ENCODE measurements at places on chromosomes 2 and 18.

DNA sequence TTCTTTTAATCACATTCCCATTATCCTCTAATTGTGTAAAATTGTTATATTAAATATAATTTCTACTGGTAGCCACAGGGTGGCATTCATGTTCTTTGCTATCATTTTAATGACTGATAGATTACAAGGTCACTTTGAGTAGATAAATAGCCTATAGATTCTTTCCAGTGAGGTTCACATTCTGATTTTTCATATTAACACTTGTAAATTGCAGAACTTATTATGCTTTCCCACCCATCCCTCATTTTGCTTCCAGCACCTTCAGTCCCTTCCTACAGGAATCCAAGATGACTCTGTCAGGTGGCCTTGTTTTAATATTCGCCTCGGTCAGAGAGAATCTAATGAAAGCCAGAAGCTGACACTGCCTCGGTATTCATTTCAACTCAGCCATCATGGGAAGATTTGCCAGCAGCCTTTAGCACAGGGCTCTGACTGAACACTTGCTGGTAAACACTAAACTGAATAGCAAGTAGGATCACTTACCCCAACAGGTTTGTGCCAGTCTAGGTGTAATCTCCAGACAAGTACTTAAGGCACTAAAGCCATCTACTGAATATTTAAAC lies 101.2 kb upstream of the FSHR start:
- no peak for DNase-seq
- H3K4me1 ChIP-seq: no peaks in the 10 kb centered on the region
- H3K27me3 ChIP-seq: no peaks in the 10 kb centered on the region
- no peaks in the 10 kb centered on the region for H3K36me3 ChIP-seq
- no peak overlapping the region for H3K27ac ChIP-seq
- H3K4me3 ChIP-seq: no peak overlapping the region

DNA sequence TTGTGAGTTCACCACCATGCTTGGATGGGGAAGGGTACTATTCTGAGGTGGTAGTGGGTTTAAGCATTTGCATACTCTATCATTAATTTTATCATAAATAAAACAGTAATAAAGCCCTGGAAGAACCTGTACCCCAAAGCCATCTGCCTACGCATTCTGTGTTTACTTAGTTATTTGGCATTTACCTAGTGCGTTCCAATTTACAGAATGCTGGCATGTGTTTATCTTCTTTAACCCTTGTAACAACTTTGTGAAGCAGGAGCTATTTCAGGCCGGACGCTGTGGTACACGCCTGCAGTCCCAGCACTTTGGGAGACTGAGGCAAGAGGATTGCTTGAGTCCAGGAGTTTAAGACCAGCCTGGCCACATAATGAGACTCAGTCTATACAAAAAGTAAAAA lies 17.8 kb upstream of the ODC1 start:
- H3K4me3 ChIP-seq: no peak overlapping the region
- no peaks in the 10 kb centered on the region for H3K27me3 ChIP-seq
- peaks cover 3% of the 10 kb centered on the region for H3K4me1 ChIP-seq
- H3K27ac ChIP-seq: no peak overlapping the region

DNA sequence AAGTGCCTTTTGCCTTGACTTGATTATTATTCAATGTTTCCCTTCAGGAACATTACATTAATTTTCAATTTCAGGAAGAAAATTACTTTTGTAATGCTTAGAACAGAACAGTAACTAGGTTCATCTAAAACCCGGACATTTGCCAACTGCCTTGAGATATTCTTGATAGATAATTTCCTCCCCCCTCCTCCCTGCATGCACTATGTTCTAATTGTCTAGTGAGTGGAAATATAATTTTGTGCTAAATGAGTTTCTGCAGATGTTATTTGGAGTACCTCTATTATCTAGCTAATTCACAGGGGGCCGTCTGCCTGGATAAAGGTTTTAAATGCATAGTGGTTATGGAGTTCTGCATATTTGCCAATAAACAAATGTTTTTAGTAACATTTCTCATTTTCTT lies 200.3 kb upstream of the SLC39A10 start:
- H3K36me3 ChIP-seq: no peaks in the 10 kb centered on the region
- H3K4me3 ChIP-seq: no peak overlapping the region
- H3K4me1 ChIP-seq: no peaks in the 10 kb centered on the region
- no peak for DNase-seq
- no peaks in the 10 kb centered on the region for H3K27me3 ChIP-seq

DNA sequence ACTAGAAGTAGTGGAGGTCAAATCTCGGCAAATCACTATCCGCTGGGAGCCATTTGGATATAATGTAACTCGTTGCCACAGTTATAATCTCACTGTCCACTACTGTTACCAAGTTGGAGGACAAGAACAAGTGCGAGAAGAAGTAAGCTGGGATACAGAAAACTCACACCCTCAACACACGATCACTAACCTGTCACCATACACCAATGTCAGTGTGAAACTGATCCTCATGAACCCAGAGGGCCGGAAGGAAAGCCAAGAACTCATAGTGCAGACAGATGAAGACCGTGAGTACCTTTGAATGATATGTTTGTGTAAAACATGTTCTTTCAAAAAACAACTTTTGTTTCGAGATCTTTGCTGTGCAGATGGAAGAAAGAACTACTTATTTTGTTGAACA lies 502.6 kb downstream of the PTPRM start:
- no peak for DNase-seq
- H3K4me1 ChIP-seq: no peaks in the 10 kb centered on the region
- H3K36me3 ChIP-seq: peaks cover 2% of the 10 kb centered on the region

GRCh38 chr2:232761301-232761907 lies 15.0 kb downstream of the KCNJ13 start:
- H3K36me3 ChIP-seq: peaks cover 13% of the 10 kb centered on the region
- peak; percentile 66 for DNase-seq
- H3K4me3 ChIP-seq: no peak overlapping the region
- no peak overlapping the region for H3K27ac ChIP-seq
- H3K27me3 ChIP-seq: no peaks in the 10 kb centered on the region

- no peak overlapping the region for H3K4me3 ChIP-seq
- peak; percentile 2 for DNase-seq
- no peaks in the 10 kb centered on the region for H3K36me3 ChIP-seq
- H3K4me1 ChIP-seq: peaks cover 4% of the 10 kb centered on the region
- H3K27ac ChIP-seq: peak overlapping the region; percentile 37
Observed at GRCh38 chr2:67752969-67753368, 309.8 kb downstream of the C1D start.

- no peaks in the 10 kb centered on the region for H3K4me1 ChIP-seq
- peaks cover 7% of the 10 kb centered on the region for H3K36me3 ChIP-seq
- peak; percentile 70 for DNase-seq
- H3K27me3 ChIP-seq: no peaks in the 10 kb centered on the region
- H3K27ac ChIP-seq: no peak overlapping the region
- no peak overlapping the region for H3K4me3 ChIP-seq
Observed at GRCh38 chr2:127196998-127197397, 23.1 kb downstream of the CYP27C1 start.

- no peaks in the 10 kb centered on the region for H3K27me3 ChIP-seq
- no peak for DNase-seq
- no peak overlapping the region for H3K4me3 ChIP-seq
- H3K4me1 ChIP-seq: no peaks in the 10 kb centered on the region
Observed at GRCh38 chr2:223642506-223642905, 40.3 kb upstream of the SCG2 start.

DNA sequence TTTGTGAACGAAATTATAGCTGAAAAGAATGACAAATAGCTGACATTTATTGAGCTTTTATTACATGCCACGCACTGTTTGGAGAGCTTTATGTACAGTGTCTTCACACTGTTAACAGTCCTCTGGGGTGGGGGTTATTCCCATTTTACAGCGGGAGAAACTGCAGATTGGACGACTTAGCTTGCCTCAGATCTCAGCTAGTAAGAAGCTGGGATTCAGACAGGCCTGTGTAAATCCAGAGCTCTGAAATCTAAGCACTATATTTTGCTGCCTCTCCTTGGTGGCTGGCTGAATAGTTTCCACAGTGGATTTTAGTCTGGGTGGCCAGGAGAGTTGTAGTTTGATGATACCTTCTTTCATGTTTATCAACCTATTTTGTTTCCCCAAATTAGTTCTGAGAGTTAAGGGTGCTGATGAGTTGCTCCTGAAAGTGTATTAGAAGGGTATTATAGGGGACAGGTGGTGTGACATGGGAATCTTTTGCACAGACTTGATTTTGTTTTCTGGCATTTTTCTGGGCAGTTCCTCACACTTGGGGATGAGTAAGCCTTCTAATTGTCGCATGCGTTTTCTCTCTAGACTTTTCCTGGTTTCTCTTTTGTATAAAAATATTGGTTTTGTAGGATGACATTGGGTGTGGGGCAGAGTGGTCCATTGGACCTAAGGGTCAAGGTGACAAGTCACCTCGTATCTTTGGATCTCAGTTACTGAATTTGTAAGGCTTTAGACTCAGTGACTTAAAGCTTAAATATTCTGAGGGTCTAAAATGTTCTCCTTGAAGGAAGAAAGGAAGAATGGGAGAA lies 1.5 kb downstream of the ACSL3 start:
- no peak overlapping the region for H3K27ac ChIP-seq
- H3K4me3 ChIP-seq: no peak overlapping the region
- no peaks in the 10 kb centered on the region for H3K27me3 ChIP-seq
- no peaks in the 10 kb centered on the region for H3K36me3 ChIP-seq

DNA sequence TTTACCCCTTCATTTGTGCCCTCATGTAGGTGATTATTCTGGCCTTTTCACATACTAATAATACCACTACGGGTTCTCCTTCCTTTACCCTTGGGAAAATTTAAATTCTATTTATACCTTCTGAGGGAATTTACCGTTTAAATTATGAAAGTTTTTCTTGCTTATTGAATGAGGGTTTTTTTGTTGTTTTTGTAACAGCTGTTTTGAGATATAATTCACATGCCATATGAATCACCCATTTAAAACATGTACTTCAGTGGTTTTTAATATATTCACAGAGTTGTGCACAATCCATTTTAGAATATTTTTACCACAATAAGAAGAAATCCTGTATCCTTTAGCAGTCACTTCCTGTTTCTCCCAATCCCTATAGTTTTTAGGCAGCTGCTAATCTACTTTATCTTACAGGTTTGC lies 54.7 kb downstream of the EML4 start:
- no peak overlapping the region for H3K4me3 ChIP-seq
- H3K4me1 ChIP-seq: no peaks in the 10 kb centered on the region
- no peaks in the 10 kb centered on the region for H3K36me3 ChIP-seq
- DNase-seq: no peak
- H3K27me3 ChIP-seq: no peaks in the 10 kb centered on the region

DNA sequence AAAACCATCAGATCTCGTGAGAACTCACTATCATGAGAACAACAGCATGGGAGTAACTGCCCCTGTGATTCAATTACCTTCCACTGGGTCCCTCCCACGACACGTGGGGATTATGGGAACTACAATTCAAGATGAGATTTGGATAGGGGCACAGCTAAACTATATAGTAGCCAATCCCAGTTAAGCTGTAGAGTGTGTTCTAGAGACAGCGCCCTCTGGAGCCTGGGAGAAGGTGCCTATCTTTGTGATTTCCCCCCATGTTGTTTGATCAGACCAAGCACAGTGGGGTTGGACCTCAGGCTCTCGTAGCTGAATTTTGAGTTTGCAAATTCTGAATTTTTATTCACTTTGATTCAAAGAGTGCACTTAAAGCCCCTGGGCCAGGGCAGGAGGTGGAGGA lies 108.2 kb upstream of the TWIST2 start:
- H3K36me3 ChIP-seq: no peaks in the 10 kb centered on the region
- no peak for DNase-seq
- H3K27ac ChIP-seq: no peak overlapping the region
- H3K27me3 ChIP-seq: peaks cover 3% of the 10 kb centered on the region
- H3K4me1 ChIP-seq: no peaks in the 10 kb centered on the region
- H3K4me3 ChIP-seq: no peak overlapping the region

GRCh38 chr2:36493306-36493705 lies 104.7 kb downstream of the FEZ2 start:
- no peaks in the 10 kb centered on the region for H3K27me3 ChIP-seq
- no peak for DNase-seq
- no peak overlapping the region for H3K4me3 ChIP-seq
- no peaks in the 10 kb centered on the region for H3K36me3 ChIP-seq
- peak overlapping the region; percentile 73 for H3K27ac ChIP-seq

DNA sequence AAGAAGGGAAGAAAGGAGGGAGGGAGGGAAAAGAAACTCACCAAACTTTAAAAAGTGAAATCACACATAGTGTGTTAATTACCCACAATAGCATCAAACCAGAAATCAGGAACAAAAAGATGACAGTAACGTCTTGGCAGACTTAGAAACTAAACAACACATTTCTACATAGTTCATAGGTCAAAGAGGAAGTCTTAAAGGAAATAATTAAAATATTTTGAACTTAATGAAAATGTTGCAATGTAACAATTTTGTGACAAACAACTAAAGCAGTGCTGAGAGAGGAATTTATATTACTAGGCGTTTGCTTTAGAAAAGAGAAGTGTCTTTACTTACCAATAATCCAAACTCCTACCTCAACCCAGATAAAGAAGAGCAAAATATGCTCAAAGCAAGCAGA lies 505.0 kb upstream of the ID2 start:
- no peak overlapping the region for H3K27ac ChIP-seq
- H3K36me3 ChIP-seq: no peaks in the 10 kb centered on the region
- H3K27me3 ChIP-seq: no peaks in the 10 kb centered on the region
- no peak for DNase-seq
- no peak overlapping the region for H3K4me3 ChIP-seq
- no peaks in the 10 kb centered on the region for H3K4me1 ChIP-seq

- no peaks in the 10 kb centered on the region for H3K27me3 ChIP-seq
- no peaks in the 10 kb centered on the region for H3K4me1 ChIP-seq
- H3K27ac ChIP-seq: no peak overlapping the region
- no peaks in the 10 kb centered on the region for H3K36me3 ChIP-seq
- no peak for DNase-seq
Observed at GRCh38 chr2:182447163-182447562, 20.3 kb upstream of the PDE1A start.

DNA sequence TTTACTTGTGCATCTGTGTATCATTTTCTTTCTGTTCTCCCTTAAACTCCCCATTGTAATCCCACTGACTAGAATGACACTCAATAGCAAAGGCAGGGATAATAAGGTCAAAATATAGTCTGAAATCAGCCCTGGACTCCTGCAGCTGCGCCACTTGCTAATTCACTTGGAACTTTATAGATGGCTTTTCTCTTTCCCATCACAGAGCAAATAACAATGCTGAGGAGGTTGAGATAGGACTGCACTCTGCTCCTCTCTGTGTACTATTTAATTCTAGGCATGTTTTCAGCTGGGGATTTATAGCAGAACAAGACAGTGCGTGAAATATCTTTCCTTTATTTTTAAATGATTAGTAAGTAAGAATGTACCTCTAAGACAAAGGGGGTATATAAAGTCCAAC lies 324.2 kb downstream of the LNPK start:
- H3K4me1 ChIP-seq: no peaks in the 10 kb centered on the region
- H3K4me3 ChIP-seq: no peak overlapping the region
- no peaks in the 10 kb centered on the region for H3K36me3 ChIP-seq
- no peak overlapping the region for H3K27ac ChIP-seq
- H3K27me3 ChIP-seq: no peaks in the 10 kb centered on the region

DNA sequence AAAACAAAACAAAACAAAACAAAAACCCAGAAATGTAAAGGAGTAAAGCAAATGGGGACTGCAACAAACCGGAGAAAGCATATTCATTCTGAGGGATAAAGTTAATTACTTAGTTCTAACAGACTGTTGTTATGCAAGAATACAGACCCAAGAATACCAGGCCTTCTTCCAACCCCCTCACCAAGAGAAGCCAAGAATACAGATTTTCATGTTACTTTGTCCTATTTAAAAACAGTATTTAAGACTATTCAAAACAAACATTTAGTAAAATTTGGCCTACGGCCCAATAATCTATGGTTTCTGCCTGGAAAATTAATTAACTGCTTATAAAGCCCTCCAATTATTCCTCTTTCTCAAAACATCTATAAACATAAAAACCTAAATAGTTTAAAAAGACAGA lies 91.4 kb downstream of the USP34 start:
- H3K27ac ChIP-seq: no peak overlapping the region
- no peak for DNase-seq
- H3K36me3 ChIP-seq: peaks cover 23% of the 10 kb centered on the region
- no peaks in the 10 kb centered on the region for H3K27me3 ChIP-seq
